CD4-positive, alpha-beta T cell treated with Interleukin-10 for 1 hour (primary cell): ENCODE measurements at places on chromosomes 11 and 22.

DNA sequence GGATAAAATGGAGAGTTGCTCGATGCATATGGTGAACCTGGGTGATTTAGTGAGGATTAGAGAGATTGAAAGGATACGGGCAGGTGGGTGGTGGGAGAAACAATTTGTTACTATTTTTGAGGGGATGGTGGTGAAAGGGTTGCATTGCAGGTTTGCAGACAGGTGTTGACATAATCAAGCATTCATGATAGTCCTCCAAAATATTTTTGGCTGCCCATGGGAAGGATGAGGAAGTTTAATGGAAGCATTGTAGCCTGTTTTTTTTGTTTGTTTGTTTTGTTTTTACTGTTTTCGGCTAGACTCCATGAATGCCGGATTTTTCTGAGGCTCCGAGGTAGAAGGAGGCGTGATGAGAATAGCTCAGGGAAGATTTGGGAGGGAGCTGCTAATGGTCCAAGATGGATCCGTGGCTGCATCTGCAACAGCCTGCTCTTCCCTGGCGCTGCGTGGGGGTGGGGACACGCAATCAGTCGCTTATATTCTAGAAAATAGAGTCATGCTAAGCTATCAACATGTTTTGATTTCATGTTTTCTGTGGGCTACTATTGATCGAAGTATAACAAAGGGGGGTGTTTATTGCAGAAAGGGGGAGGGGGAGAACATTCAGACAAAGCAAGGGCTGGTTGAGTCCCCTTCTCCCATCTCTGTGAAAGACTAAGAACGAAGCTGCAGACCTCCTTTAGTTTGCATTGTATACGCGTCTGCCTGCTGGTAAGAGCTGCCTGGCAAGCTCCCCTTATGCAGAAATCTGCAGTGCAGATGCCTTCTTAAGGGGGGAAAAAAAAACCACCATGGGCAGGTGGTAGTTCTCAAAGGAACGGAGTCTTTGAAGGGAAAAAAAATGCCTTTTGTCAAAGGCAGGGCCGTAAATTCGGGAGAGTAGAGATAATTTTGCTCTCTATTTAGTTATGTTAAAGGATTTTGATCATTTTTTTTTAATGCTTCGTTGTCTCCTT lies 1.0 kb downstream of the RTN3 start:
- no peak for DNase-seq

- DNase-seq, result no peak
These were observed 217.0 kb upstream of the PGR start for GRCh38 chr11:101346591-101346990.

DNA sequence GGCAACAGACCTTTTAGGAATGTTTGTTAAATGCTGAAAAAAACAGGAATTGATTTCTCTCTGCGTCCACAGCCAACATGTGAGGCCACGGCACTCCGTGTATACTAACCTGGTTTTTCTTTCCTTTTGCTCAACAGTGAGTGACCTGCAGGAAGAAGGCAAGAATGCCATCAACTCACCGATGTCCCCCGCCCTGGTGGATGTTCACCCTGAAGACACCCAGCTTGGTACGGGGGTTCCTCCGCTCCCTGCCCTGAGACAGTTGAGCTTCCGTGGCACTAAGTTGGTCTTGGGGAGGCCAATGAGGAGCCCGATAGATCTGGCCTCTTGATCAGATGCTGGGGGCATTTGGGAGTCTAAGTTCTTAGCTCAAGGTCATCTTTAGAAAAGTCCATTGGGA lies 69.7 kb downstream of the PARVB start:
- no peak for DNase-seq

- no peak for DNase-seq
These were observed 117.6 kb downstream of the ZNF280B start for GRCh38 chr22:22390989-22391388.

DNA sequence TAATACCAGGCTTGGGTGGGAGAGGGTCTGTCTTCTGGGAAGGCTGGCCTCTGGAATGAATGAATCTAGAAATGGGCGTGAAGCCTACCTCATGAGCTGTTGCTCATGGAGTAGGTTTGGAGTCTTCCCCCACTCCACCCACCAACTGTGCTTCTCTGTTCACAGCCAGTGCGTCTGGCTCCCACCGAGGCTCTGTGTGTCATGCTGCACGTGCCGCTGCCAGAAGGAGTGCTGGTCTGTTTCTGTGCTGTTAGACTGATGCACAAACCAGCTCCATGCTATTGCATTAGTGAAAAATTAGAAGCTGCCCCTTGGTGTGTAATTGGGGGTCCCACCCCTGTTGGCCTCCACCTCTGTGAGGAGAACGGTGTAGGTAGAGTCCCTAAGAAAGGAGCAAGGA lies 132.3 kb upstream of the PARVA start:
- no peak for DNase-seq

DNA sequence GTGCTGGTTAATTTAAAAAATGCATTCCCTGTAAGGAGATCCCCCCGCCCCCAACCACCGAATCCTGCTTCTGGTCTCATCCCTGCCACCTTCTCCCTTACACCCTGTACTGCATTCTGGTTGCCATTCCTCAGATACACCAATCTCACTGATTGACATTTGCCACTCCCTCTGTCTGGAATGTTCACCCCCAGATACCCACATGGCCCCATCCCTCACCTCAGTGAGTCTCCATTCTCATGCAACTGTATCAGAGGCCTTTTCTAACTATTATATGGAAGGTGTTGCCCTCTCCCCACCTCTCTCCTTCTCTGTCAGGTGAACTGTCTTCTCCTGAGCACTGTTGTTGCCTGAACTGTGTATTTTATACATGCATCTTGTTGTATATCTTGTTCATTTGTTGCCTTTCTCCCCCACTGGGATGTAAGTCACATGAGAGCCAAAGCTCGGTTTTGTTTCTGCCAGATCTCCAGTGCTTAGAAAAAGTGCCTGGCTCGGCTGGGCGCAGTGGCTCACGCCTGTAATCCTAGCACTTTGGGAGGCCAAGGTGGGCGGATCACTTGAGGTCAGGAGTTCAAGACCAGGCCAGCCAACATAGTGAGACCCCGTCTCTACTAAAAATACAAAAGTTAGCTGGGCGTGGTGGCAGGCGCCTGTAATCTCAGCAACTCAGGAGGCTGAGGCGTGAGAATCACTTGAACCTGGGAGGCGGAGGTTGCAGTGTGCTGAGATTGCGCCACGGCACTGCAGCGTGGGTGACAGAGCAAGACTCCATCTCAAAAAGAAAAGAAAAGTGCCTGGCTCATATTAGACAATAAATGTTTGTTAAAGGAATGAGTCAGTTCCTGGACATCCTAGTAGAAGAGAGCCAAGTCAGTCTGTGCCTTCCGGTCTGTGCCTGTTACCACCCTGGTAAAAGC lies 61.0 kb downstream of the TNRC6B start:
- DNase-seq, result no peak

DNA sequence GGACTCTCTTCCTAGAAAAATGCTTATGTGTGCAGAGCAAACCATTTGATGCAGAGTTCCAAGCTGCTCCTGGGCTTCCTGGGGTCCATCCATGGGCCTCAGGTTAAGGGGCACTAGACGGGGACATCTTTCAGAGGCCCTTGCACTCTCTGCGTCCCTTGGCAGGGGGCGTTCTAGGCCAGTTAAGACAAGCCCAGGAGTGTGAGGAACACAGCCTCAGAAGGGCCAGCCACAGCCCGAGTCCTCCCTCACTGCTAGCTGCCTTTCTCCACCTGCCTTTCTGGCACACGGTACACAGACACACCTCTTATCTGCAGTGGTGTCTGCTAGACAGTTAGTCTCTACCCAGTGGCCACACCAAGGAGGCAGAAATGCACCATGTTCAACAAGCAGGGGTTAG lies 18.0 kb upstream of the BID start:
- no peak for DNase-seq

GRCh38 chr11:104078245-104078644 lies 41.8 kb downstream of the DDI1 start:
- DNase-seq, result no peak

- DNase-seq, result no peak
These were observed 2.1 kb downstream of the LHFPL7 start for GRCh38 chr22:24944217-24944937.
